ENCODE measurements at places on chromosomes 1 and 21.

DNA sequence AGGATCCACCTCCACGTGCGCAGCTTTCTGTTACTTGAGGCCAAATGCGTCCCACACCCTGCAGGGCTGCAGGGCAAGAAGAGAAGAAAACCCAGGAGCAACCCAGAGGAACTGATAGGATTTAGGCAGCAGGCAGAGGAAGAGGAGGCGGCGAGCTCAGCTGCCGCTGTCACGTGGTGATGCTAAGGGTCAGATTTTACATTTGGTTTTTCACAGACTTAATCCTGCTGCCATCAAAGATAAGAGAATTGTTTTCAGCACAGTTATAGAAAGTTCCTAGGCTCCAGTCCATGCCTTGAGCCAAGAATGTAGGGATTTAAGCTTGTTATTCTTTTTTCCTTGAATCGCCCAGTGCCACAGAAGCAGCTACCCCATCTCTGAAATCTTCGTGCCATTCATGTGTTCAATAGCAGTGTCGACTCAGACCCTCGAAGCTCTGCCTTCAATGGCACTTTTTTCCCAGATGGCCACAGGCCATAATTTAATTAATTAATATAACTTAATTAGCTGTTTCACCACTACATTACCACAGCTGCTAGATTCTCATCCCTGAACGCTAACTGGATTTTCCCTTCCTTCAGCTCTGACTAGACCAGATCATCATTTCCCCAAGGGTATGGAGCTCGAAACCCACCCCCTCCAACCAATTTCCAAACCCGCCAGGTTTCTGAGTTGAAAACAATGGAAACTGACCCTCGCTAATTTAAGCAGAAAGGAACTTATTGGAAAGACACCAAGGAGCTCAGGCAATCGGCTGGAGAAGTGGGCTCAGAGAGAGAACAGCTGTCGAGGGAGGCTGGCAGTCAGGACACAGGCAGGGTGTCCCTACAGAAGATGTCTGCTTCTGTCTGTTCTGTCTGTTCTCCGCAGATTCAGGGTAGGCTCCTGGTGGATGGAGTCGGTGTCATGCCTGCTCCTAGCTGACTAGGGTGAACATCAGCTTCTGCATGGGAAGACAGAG, 36.2 kb downstream of the LDLRAP1 start:
- no peak for DNase-seq

- DNase-seq: peak; percentile 80
Observed at GRCh38 chr1:156217871-156218270, 5.1 kb downstream of the PMF1 start.

- DNase-seq: peak; percentile 34
Observed at GRCh38 chr1:67685558-67686266, 711 bp downstream of the GADD45A start.

GRCh38 chr1:15923241-15923640, 52.7 kb downstream of the ZBTB17 start:
- no peak for DNase-seq

- DNase-seq: no peak
Observed at GRCh38 chr1:54475946-54476516, 69.8 kb upstream of the SSBP3 start.

DNA sequence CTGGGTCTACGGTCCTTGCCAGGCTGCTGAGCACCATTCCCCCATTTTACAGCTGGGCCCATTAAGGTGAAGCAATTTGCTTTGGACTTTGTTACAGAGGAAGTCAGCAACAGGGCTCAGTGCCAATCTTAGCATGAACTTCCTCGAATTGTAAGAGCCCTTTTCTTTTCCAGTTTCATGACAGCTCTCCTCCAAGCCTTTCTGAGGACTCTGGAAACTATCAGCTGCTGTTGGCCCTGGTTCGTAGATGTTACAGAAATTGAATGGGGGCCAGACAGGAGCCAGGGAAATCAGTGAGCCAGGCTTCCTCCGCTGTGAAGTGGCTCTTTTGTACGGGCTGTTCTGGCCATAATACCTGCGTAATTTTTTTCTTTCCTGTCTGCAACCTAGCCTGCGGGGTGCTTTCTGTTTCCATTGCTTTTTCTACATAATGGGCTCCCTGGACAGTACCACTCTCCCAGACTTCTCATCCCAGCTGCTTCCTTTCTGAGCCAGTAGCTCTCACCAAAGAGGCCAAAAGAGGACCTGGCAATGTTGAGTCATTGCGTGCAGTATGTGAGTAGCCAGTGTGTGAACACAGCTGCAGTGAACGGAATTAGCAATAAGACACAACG, 386.3 kb downstream of the DISC1 start:
- DNase-seq: no peak

DNA sequence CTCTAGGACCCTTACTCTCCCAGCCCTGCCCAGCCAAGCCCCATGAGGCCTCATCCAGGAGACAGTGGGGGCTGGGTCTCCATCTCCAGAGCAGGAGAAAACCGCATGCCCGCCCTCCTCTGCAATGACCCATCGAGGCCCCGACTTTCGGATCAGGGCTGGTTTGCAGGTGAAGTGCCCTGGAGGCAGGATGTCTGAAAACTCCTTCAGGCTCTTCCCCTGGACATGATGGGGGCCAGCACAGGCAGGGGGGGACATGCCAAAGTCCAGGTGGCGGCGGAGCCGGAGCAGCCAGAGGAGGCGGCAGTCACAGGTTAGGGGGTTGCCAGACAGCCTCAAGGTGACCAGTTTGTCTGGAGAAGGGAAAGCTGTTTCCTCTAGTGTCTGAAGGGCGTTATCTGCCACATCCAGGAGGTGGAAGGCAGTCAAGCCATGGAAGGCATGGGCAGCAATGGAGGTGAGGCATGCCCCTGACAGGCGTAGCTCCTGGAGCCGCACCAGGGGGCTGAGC, 3.9 kb downstream of the LINGO4 start:
- DNase-seq: no peak

DNA sequence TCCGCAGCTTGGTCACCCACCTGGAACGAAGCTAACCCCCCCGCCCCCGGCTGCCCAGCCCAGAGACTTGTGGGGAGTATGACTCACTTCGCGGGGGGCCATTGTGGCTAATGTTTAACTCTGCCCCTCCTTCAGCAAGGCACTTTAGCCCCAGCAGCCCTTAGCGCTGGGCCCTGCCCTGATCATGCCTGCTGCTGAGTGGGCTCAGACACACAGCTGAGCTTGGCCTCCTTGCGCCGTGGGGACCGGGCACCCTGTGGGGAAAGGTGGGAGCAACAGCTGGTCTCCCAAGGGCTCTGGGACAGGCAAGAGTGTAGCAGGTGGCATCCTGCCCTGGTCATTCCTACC, 6.3 kb upstream of the LAD1 start:
- no peak for DNase-seq

DNA sequence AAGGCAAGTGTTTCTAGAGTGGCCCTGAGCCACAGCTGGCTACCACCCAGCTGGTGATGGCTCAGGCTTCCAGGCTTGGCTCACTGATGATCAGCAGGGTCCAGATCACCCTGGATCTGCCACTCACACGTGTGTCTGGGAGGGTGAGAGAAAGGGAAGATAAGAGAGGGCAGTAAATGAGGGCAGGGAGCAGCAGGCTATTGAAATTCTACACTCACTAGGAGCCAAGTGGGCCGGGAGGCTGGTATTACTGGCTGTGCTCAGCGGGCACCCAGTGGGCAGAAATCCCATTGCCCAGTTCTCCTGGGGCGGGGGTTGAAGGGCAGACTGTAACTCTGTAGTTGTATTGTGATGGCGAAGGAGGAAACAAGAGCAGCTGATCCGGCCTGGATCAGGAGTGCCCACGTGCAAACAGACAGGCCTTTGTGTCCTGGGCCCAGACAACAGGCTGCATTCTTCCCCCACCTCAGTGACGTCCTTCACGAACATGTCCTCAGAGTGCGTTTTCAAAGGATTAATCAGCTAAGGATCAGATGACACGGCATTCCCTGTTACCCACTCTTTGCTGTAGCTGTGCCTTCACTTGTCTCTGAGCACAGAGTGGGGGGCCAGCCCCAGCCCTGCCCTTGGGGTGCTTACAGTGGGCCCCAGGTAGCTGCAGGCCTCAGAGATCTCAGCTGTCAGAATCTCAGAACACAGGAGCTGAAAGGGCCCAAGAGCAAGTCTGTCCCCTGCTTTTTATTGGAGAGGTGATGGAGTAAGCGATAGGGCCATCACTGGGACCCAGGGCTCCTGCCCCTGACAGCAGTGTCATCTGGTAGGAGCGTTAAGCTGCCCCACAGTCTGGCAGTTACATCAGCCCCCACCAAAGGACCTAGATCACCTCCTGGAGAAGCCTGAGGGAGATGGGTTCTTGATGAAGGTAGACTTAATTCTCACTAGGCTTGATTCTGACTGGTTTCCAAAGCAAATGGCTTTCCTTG, 60.5 kb downstream of the ATP1A1 start:
- DNase-seq: no peak

GRCh38 chr1:118186026-118186425, 998 bp upstream of the SPAG17 start:
- no peak for DNase-seq

DNA sequence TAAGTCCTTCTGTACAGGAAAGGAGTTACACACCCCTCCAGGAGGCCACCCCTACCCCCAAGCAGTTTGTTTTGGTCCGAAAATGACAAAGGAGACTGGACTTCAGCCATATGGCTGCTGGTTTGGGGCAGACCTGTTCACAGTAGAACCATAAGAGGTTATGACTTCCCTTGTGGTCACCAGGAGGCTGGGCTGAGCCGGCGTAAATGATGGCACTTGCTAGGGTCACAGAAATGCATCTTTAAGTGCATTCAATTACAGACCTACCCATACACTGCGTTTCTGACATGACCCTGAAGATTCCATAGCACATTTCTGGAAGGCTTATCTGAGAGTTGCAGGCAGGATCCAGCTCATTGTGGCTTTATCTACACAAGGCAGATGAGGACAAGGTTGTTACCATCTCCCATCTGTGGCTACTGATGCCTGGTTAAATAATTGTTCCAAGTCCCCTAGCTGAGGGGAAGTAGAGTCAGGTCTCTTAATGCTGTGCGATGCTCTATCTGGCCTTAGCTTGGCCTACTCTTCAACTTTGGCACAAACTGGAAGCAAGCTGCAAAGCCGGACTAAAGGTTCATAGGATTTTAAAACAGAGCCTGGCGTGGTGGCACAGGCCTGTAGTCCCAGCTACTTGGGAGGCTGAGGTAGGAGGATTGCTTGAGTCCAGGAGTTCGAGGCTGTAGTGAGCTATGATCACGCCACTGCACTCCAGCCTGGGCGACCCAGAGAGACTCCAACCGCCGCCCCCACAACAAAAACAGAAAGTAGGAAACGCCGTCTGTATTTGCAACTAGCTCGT, 1.7 kb upstream of the TRIM67 start:
- no peak for DNase-seq

DNA sequence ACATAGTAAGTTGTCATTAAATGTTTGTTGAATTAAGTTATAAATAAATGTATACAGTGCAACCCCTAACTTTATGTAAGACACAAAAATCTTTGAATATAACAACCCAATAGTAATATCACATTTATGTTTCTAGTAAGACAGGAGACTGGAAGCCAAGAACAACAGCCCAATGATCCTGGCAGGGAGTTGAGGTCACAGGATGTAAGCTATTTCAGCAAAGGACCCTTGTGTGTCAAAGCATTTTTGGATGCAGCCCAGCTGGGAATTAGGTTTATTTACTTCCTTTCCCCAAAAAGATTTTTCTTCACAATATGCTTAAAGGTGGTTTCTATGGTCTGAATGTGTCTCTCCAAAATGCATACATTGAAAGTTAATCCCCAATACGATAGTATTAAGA, 34.0 kb upstream of the ABCA4 start:
- no peak for DNase-seq

All from CD4-positive, alpha-beta T cell treated with Interferon alpha-2 for 1 hour (primary cell).